ENCODE measurements at places on chromosomes 1 and 21.
A peak's percentile ranks its signal among the peaks of the same experiment; 100 is the strongest.

DNA sequence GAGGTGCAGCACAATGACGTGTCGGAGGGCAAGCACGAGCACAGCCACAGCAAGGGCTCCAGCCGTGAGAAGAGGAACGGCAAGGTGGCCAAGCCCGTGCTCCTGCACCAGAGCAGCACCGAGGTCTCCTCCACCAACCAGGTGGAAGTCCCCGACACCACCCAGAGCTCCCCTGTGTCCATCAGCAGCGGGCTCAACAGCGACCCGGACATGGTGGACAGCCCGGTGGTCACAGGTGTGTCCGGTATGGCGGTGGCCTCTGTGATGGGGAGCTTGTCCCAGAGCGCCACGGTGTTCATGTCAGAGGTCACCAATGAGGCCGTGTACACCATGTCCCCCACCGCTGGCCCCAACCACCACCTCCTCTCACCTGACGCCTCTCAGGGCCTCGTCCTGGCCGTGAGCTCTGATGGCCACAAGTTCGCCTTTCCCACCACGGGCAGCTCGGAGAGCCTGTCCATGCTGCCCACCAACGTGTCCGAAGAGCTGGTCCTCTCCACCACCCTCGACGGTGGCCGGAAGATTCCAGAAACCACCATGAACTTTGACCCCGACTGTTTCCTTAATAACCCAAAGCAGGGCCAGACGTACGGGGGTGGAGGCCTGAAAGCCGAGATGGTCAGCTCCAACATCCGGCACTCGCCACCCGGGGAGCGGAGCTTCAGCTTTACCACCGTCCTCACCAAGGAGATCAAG lies 107.5 kb upstream of the VAMP3 start:
- no peak for DNase-seq

DNA sequence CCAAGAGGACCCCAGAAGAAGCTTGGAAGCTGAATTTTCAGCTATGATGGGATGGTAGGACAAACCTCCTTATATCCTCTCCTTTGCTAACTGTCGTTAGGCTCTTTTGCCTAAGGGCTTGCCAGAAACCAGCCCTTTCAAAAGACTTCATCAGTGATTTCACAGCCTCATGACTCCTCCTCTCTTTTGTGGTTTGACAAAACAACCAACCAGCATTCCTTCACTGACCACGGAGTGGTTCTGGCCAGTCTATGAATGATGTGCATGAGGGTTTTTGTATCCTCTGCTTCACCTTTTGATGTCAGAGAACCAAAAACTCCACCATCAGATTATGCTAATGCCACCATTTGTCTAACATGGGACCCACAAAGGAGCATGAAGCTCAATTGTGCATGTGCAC lies 116.9 kb upstream of the COA6 start:
- DNase-seq: no peak

GRCh38 chr1:11478571-11479374 lies at the start of gene DISP3:
Gene DISP3 (plus strand): TSS chr1:11479155. CDS start chr1:11500993, 21,838 bp downstream.
- DNase-seq: peak; percentile 70

DNA sequence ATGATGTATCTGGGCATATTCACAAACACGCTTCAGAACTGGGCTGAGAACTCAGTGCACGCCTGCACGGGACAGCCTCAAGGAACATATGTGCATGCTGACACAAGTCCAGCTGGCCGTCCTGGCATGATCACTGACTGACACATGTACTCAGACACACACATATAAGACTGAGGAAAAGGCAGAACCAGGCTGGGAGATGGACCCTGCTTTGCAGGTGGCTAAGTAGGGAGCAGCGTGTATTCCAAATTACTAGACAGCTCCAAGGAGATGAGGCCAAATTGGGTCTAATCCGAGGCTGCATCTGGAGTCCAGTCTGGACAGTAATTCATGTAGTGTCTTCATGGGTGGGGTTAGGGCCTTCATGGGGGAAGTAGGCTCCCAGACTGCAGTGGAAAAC lies 41.4 kb upstream of the GJB5 start:
- DNase-seq: no peak

GRCh38 chr1:234955107-234955731 lies 173.4 kb downstream of the TOMM20 start:
- DNase-seq: peak; percentile 21

DNA sequence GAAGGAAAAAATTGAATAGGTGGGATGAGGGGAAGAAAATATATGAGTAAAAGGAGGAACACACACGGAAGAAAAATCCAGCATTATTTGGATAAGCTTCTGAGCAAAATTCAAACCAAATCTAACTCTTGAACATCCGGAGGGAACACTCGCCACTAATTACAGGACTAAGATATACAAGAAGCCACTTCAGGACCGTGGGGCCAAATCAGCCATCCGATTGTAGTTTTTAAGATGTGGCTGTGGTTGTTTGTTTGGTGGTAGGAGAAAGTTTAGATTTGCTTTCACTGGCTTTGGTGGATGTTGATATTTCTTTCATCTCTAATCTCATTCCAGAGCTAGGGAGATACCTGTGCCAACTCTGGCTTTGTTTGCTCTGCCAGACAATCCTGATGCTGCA lies 43.7 kb upstream of the ADAMTS1 start:
- DNase-seq: no peak

GRCh38 chr1:2534687-2535441 lies 4.8 kb upstream of the HES5 start:
- no peak for DNase-seq

DNA sequence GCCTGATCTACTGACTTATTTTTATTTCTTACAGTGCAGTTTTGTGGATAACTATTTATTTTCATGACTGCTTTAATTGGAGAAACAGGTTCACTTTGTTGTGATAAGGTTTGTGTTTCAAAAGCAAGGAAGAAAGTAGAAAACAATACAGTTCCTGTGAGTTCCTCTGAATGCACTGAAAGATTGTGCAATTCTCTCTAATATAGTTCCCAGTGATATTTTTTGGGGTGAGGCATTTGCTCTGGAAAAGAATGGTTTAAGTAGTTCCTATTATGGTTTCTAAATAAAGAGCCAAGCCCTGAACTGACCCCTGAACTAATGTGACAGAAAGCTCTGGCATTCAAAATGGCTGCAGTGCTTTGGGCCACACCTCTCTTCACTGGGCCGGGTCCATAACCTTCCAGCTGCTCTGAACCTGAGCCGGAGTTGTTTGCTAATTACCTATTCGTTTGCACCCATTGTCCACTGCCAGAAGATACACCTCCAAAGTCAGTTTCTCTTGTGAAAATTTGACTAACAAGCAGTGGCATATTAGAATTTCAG lies 56.6 kb upstream of the VTCN1 start:
- DNase-seq: no peak

DNA sequence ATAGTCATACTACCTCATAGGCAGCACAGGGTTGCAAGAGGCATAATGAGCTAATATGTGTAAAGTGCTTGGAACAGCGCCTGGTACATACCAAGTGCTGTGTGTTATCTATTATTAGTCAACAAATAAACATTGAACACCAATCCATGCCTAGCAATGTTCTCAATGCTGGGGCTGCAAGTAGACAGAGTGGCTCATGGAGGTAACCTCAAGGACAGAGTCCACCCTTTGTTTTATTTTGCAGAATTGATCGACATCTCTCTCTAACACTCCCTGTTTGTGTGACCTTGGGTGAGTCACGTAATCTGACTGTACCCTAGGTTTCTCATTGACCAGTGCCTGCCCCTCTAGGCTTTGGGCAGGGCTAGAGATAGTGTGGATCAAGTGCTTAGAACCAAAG lies 164.0 kb upstream of the KLHDC7A start:
- no peak for DNase-seq

- DNase-seq: no peak
These were observed 231.7 kb upstream of the ZRANB2 start for GRCh38 chr1:71312545-71312944.

GRCh38 chr1:229273507-229274232 lies 2.8 kb downstream of the RAB4A start:
- no peak for DNase-seq

- DNase-seq: no peak
These were observed 11.8 kb upstream of the SDHB start for GRCh38 chr1:17065666-17066065.

GRCh38 chr1:212612041-212612961 lies 3.7 kb downstream of the ATF3 start:
- DNase-seq: no peak

GRCh38 chr1:58932859-58933598 lies 149.2 kb upstream of the JUN start:
- no peak for DNase-seq

GRCh38 chr1:30537279-30537678 lies 186.1 kb downstream of the MATN1 start:
- DNase-seq: no peak

- no peak for DNase-seq
These were observed 43.7 kb upstream of the ATP6V1G3 start for GRCh38 chr1:198584163-198584562.
